Cerebellar nuclear complex (tissue), 1 donor: ENCODE measurements at places on chromosomes 1 and 21.
A peak's percentile ranks its signal among the peaks of the same experiment; 100 is the strongest.

GRCh38 chr1:156797212-156797871, 19.3 kb downstream of the SH2D2A start:
- DNase-seq: no peak

DNA sequence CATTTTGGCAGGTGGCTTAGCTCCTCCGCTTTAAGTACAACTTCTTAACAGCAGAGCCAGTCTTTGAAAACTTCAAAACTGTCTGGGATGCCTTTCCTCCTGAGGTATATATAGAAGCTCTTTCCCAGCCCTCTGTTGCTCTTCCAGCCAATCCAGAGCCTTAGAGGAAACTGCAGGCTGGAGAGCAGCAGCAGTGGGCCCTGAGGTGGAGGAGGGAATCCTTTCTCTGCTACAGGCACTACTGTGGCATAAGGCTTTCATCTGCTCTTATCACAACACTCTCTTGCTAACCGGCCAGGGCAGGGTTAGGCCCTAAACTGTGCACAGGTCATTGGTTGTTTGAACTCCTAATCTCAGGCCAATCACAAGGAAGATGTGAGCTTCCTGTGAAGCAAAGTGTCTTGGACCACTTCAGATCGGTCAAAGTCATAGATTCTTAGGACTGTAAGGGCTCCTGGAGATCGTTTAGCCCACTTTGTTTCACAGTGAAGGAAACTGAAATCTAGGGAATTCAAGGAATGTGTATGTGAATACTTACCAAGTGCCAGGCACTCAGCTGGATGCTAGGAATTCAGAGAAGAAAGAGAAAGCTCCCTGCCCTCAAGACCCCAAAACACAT, at the start of gene RGS5:
RGS5 (minus strand) TSS at position 84 of the 619 bp plus-strand sequence; CDS start at position 3, 81 bp downstream.
- DNase-seq: no peak

DNA sequence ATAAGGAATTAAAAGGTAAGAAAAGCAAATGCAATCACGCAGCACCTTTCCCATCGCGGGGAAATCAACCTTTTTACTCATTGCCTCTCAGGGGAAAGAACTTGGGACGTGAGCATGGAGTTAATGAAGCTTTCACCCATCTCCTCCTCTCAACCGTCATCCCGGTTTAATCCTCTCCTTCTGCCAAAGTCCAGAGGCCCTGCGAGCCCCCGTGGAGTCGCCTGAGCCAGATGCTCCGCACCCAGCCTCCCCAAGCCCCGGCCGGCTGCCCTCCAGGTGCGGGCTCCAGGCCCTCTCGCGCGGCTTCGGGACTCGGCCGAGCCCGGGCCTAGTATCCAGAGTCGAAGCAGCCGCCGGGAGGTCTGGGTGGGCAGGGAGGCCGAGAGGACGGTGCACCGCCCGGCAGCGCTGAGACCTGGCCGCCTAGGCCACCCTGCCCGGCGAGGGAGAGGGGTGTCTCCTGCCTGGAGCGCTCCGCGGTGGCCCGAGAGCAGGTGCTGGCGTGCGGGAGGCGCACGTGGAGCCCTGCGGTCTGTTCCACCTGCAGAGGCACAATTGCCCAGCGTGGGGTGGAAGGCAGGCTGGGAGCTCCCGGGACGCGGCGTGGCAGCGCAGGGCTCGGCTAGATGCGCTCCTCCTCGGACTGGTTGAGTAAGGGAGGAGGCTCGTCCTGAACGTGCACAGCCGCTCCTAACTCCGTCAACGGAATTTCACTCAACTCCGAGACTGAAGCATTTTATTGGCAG, 218.5 kb downstream of the SDCCAG8 start:
- no peak for DNase-seq

DNA sequence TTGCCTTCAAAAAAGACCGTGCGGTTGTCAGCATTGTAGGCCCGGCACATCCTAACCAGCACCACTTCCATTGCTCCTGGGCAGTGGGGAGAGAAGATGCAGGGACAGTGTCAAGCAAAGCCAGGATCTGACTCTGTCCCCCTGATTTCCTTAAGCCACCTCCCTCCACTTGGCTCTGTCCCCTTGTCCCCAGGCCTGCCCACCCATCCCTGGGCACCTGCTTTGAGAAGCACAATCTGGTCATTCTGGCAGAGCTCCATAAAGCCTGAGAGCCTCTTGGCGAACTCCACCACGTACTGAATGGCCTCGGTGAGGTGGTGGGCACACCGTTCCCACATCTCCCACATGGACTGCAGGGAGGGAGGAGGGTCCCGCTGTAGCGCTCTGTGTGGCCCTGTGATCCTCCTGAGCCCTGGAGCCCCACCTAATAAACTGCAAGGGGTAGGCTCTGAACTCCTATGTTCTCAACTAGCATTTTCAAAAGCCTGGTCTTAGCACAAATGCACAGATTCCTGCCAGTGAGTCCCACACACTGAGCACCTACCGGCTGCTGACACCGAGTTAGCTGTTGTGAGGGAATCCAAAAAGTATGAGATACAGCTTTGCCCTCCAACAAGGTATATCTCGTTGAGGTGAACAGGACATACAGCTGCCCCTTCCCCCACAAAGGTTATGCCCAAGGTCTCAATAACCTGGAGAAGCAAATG, 8.2 kb upstream of the LINGO4 start:
- peak; percentile 72 for DNase-seq

DNA sequence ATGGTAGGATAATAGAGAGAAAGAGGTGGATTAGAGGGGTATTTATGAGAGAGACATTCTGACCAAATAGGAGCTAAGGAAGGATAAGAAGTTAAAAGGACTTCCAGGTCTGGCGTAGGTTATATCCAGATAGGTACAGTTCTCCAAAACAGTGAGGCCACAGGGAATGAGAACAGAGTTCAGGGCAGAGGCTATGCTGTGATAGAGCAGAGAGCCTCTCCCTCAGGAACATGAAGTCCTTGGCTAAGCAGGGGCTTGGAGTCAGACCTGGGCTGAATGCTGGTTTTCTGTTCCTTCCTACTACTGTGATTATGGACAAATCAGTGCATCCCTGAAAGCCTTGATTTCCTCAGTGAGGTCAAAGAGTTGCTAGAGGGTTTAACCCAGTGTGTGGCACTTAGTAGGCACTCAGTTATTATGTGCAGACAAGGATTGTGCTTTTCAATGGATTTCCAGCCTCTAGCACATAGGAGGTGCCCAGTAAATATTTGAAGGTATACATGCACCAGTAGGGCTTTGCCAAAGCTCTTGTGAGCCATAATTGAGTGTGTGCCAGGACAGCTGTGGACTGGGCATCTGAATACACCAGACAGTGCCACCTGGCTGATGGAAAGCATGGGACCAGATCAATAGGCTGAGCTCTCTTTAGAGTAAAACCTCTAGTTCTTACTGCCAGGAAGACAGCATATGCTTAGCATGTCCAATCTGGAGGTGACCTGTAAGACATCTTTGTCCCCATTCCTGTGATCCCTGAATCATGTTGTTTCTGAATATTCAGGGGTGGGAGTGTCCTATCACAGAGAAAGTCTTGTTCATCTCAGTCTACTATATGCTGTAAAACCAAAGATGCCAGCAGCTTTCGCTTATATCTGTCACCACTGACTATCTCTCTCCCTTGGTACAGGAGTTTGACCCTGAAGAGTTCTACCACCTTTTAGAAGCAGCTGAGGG, 111.1 kb downstream of the PIK3R3 start:
- DNase-seq: no peak

DNA sequence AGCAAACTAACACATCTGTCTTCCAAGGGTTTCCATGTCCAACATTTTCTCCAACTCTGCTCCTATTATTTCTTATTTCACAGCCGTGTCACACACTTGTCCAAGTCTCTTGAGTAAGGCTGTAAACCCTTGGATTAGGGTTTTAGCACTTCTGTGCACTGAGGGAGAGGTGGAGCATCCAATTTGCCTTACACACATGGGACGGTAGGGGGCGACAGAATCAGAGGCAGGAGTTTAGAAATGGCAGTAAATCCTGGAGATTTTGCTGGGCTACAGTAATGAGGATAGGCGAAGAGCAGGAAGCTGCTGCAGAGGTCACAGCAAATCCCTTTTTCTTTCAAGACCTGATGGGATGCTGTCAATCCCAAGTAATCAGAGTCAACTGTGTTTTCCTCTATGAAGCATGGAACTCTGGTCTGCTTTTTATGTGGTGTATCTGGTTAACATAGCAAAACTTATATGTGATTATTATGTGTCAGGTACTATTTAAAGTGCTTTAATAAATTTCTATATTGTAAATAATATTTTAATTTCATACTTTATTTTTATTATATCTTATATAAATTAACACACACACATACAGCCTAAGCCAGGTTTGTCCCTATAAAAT, 15.4 kb upstream of the LCE5A start:
- no peak for DNase-seq

DNA sequence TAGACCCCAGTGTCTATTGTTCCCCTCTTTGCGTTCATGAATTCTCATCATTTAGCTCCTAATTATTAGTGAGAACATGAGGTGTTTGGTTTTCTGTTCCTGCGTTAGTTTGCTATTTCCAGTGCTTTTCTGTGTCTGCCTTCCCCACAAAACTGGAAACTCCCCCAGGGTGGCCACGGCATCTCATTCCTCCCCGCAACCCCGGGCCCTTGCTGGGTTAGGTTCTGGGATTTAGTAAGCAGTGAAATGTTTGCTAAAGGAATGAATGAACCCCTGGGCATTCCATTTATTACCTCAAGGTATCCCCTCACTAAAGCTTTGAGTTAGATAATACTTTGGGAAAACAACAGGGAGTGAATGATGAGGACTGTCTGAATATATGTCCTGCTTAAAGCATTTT, 142.9 kb downstream of the GLUL start:
- no peak for DNase-seq

GRCh38 chr1:30060738-30061137, 662.6 kb downstream of the MATN1 start:
- no peak for DNase-seq

DNA sequence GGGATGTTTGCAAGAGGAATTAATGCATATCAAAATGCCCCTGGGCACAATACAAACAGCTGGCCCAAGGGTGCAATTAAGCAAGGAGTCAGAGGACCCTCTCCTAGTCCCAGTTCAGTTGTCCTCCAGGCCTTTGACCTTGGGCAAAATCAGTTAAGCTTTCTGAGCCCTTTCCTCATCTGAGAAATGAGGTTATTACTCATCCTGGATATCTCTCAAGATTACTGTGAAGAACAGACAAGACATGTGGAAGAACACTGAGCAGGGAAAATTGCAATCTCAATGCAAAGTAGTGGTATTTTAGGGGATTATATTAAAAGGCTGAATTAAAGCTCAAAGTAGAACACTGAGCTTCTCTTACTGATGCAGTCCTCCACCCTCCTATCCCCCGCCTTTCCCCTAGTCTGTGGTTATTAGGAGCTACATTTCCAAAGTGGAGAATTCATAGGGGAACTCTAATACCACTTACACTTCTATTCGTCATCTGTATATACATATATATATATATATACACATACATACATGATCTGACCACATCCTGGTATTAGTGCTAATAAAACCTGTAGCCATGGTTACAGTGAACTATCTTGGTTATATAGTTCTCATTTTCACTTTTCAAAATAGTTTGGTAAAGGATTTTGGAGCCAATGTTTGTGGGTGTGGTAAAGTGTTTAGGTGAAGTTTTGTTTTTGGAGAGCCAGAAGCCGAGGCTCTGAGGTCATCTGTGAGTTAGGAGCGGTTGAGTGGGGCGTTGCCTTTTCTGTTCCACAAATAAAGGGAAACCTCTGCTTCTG, 18.1 kb downstream of the KIAA0040 start:
- DNase-seq: no peak

DNA sequence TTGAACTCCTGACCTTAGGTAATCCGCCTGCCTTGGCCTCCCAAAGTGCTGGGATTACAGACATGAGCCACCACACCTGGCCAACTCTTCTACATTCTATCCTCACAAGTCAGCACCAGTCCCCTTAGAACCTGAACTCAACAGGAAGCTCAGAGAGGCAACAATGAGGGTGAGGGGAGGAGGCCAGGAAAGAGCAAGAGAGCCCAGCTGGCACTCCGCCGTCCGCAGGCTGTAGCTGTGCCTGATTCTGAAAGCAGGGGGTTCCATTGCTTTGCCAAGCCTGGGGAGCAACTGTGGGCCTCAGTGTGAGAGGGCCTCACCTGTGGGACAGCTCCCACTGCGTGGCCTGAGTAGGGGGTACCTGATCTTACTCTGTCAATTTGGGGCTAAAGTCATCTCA, 18.7 kb downstream of the STK40 start:
- DNase-seq: no peak

DNA sequence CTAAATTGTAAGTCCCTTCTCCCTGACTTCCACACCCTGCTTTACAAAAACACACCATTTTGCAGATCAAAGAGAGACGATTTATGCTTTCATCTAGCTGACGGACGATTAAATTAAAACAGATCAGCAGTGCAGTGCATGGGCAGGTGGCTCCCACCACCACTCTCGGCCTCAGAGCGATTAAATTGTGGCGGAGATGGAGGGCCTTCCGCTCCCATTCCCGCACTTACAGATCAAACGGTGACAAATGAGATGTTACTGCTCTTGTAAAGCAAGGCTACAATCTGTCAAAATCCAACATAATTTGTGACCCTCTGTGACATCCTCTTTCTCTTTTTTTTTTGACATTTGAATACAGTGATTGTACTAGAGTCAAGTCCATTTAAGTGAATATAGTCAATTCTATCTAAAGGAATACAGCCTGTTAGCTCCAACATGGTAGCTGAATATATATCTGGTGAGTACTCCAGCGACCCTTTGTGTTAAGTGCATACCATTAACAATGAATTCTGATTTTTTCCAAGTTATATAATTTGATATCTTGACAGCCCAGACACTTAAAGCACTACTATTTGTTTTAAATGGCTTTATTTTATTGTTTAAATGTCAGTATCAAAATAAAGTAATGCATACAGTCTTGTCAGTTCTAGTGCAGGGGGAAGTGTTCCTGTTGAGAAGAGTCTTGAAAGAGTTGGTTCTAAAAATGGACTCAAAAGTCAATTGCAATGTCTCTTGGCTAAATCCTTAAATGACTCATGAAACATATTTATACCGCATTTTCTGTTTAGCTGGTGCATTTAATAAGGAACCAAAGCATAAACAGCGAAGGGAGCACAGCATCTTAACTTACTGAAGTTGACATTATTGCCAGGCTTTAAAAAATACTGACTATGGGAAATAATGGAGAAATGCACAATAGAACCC, 109.0 kb downstream of the ESRRG start:
- no peak for DNase-seq

GRCh38 chr1:66168467-66168887, 365.5 kb upstream of the SGIP1 start:
- DNase-seq: no peak

DNA sequence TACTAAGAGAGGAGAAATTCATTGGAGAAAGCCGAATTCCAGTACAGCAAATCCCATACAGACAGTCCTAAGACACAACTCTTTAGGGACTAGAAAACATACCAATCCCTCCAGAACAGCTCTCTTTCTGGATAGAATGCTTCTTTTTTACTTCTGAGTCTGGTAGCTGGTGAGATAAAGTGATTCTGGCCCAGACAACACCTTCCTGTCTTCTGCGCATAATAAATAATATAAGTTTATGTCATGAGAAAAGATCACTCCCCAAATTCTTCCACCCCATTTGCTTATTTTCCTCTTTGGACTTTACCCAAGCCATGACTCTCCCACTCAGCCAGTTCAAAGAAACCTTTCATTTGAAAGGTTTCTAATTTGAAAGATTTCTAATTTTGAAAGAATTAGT, 98.4 kb downstream of the EDEM3 start:
- no peak for DNase-seq
